ENCODE measurements at places on chromosomes 11 and 22.

DNA sequence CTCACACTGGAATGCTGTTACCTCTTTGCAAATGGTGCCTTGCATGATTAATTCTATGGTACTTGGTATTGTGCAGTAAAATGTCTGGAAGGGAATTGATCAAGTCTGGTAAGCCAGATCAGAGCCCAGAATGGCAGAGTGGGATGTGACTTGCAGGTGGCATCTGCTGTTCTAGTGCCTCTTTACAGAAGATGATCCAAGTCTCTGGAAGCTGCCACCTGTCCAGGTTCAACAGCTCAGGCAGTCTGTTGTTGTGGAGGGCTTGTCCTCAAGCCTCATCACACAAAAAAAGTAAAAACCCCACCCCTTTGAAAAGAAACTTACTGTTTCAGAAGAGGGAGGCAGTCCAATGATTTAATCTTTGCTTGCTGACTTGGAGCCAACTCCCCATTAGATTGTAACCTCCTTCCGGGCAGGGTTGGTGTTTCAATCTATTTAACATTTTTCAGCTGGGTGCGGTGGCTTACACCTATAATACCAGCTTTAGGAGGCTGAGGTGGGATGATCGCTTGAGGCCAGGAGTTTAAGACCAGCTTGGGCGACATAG, 17.1 kb downstream of the ZNRF3 start:
- no peak for DNase-seq

GRCh38 chr11:34792814-34793258, 123.3 kb downstream of the APIP start:
- no peak for DNase-seq

GRCh38 chr11:106463154-106463553, 385.7 kb downstream of the AASDHPPT start:
- DNase-seq = no peak

DNA sequence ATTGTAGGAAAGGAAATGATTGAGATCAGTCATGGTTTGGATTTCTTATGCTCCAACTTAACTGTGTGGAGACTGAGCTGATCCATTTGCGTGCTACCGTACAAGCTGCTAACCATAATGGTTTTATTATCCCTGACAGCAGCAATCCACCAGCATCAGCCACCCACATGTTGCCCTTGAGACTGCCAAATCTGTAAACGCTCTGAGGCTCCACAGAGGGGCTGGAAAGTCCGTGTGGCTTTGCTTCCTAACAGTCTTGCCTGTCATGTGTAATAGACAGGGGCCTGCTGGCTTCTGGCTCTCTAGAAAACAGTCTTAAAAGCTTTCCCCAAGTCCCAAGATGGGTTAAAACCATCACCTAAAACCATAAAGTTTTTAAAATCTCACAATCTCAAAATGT, 30.1 kb downstream of the ATG16L2 start:
- DNase-seq = no peak

DNA sequence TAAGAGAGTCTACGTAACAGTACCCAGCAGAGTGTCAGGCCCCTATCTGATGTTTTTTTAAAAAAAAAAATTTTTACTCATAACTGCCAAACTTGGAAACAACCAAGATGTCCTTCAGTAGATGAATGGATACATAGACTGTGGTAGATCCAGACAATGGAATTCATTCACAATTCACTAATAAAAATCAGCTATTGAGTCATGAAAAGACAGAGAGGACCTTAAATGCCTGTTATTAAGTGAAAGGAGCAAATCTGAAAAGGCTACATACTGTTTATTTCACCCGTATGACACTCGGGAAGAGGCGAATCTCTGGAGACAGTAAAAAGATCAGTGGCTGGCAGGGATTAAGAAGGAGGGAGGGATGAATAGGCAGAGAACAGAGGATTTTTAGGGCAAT, 541.4 kb upstream of the TENM4 start:
- no peak for DNase-seq

- no peak for DNase-seq
These were observed 7.8 kb downstream of the TESMIN start for GRCh38 chr11:68743539-68743938.

GRCh38 chr22:46335201-46336118, at the start of gene TRMU:
Gene TRMU (plus strand): TSS chr22:46335714. CDS start chr22:46335765, 51 bp downstream.
- DNase-seq = peak; percentile 61

GRCh38 chr22:45650721-45651120, 20.9 kb upstream of the ATXN10 start:
- DNase-seq = no peak

DNA sequence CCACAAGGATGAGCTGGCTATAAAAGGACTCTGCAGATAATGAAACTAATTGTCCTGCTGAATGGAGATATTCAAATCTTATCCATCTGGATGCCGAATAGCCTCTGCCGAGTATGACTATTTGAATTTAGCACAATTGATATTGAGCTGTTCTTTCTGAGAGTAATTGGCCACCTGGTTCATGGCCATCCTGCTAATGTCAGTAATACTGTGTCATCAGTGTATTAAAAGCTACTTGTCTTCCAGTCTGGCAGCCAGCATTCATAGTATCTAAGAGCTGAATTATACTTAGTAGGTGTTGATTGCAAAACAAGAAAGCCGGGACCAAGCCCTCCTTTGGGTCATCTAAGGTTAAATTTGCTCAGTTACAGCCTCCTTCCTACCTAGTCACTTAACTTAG, 310.7 kb upstream of the NCAM1 start:
- no peak for DNase-seq

GRCh38 chr11:64196626-64197025, 9.9 kb upstream of the FERMT3 start:
- DNase-seq = no peak

- DNase-seq = no peak
These were observed 20.2 kb downstream of the SPATA19 start for GRCh38 chr11:133825156-133825555.

GRCh38 chr11:130034236-130034635, 31.6 kb upstream of the PRDM10 start:
- no peak for DNase-seq

DNA sequence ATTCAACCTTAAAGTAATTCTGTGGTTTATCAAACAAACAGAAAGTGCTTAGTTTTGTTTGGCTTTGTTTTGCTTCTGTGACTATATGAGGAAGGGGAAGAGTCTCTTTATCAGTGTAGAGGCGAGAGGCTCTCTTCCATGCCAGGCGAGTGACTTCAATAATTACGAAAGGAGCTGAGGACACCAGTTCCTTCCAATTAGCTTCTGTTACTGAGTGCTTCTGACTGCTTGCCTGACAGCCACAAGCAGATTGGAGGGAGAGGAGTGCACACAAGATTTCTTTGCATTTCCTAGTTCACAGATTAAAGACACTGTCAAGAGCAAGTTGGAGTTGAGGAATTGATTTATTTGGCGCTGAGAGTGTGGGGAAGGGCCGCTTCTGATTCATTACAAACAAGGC, 1484.5 kb upstream of the TENM4 start:
- DNase-seq = no peak
